CD4-positive, alpha-beta T cell treated with Interleukin-1 beta for 1 hour (primary cell): ENCODE measurements at places on chromosomes 12 and 14.

- no peak for DNase-seq
These were observed 85.5 kb downstream of the PRICKLE1 start for GRCh38 chr12:42504049-42504448.

GRCh38 chr12:118325081-118325480, 47.6 kb downstream of the TAOK3 start:
- no peak for DNase-seq

DNA sequence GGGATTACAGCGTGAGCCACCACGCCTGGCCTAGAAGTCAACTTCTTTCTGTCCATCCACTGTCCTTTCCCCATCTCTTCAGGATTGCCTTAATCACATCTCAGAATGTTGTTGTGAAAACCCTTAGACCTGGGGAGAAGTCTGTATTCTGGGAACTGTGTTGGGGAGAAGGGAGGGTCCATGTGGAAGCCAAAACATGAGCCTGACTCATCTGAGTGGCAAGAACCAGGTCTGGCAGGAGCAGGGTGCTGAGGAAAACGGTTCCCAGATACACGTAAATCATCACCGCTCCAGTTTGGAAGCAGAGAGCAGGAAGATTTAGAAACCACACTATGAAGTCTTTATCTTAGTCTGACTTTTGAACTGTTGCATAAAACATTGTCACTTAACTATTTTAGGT, 245.6 kb upstream of the RGS6 start:
- DNase-seq, result no peak

DNA sequence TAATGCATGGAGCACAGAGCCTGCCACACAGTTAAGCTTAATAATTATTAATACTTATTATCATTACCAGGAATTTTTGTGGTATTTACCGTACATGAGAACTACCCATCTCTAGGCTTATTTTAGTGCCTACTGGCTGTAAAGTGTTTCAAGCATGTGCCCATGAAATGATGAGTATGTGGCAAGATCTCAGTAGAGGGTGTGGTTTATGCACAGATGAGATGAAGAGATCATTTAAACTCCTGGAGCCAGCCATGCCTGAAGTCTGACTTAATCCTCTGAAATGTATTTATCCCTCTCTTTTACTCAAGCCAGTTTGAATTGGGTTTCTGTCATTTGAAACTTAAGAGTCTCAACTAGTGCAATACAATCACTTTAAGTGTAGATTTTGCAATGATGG, 60.2 kb downstream of the DAO start:
- no peak for DNase-seq

- no peak for DNase-seq
These were observed 442.2 kb downstream of the APAF1 start for GRCh38 chr12:99087278-99087677.

DNA sequence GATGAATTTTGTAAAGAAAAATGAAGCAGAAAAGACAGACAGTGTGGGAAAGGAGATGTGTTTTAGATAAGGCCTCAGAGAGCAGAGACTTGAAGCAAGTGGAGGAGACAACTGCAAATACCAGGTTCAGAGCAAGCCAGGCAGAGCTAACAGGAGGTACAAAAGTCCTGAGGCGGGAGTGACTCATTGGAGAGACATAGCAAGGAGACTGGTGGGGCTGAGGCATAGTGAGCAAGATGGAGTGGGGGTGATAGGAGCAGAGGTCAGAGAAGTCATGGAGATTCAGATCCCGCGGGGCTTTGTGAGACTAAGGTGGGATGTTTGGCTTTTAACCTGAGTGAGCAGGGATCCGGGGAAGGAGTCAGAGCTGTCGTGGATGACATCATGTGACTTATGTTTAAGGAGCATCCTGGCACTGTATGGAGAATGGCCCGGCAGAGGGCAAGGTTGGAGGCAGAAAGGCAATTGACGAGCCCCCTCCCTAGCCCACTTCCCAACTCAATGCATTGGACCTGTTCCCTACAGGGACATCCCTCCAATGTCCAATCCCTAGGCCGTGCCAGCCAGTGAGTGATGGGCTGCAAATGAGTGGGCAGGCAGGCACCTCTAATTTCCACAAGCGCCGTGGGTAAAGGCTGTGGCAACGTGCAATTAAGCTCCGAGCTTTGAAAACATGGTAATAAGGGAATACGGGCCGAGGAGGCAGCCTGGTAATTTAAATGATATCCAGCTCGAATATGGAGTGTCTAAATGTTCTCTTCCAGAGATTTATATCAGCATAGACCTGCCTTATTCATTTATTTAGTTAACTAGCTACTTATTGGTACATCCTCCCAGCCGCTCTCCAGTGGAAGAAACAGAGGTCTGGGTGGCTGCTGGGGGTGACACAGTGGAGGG, 206.8 kb upstream of the LHX5 start:
- DNase-seq, result no peak
